NCI-H1092 treated with DMSO at 0.1 percent for 48 hours (cell line): ENCODE measurements at places on chromosomes 1 and 21.

DNA sequence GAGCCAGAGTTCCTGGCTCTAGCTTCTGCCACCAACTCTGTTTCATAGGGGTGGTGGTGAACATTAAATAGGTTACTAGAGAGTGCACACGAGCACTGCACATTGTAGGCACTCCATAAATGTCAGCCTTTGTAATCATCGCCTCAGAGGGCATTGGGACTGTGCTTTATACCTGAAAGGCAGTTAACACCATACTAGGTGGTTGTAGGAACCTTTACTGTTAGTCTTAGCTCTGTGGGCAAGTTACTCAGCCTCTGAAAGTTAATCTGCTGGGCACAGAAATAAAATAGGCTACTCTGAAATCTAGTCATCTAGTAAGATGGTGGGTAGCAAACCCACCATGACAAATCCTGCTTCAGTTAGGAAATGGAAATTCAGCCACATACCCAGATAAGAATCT lies 37.6 kb downstream of the ARID1A start:
- no peak for DNase-seq

- no peak for DNase-seq
Measured at GRCh38 chr1:228120351-228120750, 11.3 kb upstream of the MRPL55 start.

- no peak for DNase-seq
Measured at GRCh38 chr21:32388306-32388705, 4.5 kb downstream of the URB1 start.

DNA sequence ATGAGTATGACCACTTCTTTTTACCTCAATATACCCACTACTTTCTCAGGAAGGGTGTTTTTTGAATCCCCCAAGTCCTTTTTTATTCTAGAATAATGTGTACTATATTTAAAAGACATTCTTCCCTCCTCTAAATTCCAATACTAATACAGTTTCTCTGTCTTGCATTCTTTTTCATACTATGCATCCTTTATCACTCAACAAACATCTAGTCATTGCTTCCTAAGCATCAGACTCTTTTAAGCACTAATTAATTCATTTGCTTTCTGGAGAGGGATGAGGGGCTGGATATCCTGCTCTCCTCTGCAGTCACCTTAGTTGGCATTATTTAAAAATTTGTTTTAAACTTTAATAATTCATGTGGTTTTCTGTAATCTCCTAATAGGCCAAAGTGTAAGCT lies 838.8 kb downstream of the KCNT2 start:
- DNase-seq: no peak

DNA sequence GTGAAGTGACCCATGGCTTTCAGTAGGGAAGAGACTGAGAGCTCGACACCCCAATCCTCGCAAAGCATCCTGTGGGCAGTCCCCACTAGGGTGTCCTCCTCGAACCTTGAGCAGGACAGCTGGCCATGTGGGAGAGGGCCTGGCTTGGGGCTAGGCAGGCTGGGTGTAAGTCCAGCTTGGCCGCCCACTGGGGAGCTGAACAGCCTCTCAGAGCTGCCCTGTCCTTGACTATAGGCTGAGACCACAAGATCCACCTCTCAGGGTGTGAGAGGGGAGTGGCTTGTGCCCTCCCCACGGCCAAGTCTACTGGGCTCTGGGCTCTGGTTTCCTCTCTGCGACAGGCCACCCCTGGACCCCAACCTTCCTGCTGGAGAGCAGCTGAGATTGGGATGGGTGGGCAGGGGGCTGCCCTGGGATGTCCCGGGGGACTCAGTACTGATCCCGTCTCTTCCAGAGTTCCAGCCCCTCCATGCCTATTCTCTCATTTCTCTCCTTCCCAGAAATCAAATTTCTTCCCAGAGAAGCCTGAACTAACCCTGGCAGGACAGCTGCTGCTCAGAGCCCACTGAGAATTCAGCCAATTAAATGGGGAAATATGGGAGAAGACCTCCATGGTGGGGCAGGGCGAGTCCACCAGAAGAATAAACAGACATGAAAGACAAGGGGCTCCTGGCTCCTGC lies 282.9 kb downstream of the PTPRU start:
- DNase-seq: no peak

DNA sequence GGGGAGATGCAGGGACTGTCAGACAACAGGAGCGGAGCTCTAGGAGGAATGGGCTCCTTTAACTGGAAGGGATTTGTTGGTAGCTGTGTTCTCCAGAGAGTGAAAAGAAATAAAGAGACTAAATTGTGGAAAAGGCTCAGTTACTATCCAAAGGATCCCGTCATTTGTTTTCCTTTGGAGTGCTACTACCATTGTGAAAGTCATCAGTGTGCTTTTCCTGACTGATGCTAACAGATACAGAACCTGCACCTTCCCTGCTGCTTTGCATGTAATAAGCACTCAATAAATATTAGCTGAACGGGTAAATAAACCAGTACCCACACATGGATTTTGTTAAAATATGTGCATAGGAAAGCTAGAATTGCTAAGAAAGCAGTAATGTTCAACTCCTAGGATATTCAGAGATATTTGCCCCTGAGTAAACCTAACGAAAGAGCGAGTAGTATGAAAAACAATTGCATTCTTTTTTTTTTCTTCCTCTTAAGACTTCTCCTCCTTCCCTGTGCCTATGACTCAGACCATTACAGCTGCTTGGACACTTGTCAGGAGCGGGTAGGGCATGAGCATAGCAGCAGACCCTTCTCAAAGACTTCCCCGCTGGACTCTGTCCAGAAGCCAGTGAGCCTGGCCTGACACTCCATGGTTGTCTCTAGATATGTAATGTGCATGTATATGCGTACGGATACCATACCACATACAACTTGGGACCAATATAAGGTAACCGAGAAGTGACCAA lies 41.7 kb downstream of the PTGFRN start:
- no peak for DNase-seq

DNA sequence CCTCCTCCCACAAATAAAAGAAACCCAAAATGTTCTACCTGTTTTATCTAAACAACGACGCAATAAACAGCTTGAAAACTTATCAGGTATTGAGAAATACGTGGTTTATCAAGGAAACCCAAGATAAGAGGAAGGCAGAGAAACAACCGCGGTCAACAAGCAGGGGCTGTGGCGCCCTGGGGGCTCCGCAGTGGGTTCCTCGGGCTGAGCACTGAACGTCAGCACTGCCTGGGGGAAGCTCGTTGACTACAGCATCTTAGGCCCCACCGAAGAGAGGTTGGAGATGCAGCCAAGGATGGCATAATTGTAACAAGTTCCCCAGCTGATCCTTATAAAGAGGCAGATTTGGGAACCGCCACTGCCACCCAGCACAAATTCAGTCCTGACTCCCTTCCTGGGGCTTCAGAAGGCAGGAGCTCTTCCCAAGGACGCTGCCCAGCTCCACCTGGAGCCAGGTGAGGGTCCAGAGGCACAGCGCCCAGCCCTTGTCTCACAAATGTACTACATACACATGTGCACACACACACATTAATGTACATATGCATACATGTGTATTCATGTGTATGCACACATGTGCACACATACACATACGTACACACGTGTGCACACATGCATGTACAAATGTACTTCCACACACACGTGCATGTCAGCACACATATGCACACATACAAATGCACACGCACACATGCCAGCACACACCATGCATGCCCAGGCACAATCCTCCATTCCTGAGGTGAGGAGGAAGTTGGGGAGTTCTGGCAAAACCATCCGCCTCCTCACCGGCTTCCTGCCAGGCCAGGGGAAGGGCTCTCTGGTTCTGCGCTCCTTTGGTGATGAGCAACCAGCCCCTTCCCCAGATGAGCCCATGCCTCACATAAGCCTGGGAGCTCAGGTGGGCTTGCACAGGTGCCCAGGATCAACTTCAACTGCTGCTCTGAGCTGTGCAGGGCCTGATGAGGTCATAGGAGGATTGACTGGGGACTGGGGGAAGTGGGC lies 251.1 kb downstream of the NPHP4 start:
- no peak for DNase-seq

DNA sequence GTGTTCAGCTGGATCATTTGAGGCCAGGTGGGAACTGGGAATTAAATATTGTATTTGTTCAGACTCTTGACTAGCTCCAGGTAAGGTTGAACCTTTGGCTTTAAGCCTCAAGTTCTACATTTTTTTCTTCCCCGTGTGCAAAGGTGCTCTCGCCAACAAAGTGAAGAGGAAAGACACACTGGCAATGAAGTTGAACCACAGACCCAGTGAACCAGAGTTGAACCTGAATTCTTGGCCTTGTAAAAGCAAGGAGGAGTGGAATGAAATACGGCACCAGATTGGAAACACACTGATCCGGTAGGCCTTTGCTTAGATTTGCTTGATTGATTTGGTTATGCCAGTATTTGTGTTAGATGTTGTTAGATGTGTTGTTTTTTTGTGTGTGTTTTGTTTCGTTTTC lies 25.5 kb upstream of the RCC1 start:
- no peak for DNase-seq

- DNase-seq: no peak
Measured at GRCh38 chr1:111242805-111243523, 15.5 kb downstream of the CHI3L2 start.

DNA sequence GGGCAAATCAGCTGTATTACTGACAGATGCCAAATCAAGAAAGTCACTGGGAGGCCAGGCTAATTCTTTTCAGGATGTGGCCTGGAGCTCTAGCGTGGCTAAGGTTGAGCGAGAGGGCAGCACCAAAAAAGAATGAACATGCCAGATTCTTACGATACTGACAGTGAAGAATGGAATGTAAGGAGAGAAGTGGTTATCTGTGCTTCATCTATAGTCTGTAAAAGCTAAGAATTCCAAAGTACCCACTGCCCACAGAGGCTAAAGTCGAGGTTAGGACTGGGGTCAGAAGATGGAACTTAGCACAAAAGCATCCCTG lies 32.7 kb downstream of the TFAP2E start:
- DNase-seq: no peak

DNA sequence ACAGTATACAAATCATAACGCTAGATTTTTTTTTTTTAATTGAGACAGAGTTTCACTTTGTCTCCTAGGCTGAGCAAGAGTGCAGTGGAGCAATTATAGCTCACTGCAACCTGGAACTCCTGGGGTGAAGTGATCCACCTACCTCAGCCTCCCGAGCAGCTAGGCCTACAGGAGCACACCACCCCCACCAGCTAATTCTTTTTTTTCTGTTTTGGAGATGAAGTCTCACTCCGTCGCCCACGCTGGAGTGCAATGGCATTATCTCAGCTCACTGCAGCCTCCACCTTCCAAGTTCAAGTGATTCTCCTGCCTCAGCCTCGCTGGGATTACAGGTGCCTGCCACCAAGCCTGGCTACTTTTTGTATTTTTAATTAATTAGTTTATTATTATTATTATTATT lies 21.3 kb downstream of the NPR1 start:
- DNase-seq: no peak

DNA sequence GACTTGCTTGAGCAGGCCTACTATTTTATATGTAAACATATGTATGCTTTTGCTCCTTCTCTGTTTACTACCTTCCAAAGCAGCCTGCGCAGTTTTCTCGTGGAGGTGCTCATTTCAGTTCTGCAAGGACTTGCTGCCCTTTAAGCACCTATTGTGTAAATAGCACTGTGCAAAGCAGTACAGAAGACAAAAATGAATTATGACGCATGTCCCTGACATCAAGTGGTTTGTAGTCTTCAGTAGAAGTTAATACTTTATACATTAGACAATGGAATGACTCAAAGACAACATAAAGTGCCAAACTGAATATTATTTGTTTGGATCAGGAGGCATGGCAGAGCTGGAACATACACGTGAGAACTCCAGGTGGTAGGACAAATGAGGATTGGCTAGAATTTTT lies 611.7 kb downstream of the LMO4 start:
- no peak for DNase-seq

GRCh38 chr1:117686907-117687306 lies 81.1 kb downstream of the TENT5C start:
- no peak for DNase-seq

DNA sequence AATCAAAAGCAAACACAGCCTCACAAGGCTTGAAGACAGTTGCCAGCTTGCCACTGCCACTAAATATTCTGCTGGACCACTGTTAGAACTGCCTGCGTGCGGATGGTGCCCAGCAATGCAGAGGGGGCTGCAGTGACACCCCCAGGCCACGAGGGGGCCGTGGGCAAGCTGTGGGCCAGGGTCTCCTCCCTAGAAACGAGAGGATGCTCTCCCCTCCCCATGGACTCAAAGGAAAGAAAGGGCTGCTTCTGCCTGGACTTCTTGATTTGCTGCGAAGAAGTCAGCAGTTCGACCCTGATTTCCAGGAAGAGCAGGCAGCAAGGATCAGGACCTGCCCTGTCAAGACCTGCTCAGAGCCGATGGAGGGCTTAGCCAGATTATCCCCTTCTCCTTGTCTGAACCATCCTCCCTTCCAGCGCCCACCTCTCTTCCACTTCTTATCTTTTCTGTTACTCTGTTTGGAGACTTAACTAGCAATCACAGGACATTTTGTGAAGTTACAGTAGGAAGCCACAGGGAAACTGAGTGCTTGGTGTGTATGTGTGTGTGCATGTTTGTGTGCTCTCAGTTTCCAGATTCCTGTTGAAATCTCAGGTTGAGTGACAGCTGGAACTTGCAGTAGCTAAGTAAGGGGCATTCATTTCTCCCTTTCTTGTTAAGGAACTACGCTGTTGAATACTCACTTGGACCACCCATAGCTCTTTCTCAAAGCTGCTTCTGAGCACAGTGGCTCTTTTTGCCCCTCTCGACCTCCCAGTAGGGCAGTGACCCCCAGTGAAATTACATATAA lies 2.7 kb downstream of the MAN1C1 start:
- peak; percentile 82 for DNase-seq

DNA sequence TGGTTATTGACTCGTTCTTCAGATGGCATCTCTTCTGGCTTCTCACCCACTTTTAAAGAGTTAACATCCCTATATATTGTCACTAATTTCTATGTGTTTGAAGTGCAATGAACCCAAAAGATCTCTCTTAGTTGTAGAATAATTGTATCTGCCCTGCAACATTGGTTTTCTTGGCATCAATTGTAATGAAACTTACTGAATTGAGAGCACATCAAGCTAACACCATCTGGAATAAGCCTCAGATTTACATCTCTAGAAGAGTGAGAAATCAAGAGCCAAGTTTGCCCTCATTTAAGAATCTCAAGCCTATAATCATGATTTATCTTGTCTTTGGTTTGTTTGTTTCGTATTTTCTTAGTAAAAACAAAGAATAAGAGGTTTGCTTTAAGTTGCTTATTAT lies 372.6 kb upstream of the LRRC7 start:
- no peak for DNase-seq

- DNase-seq: no peak
Measured at GRCh38 chr1:65059930-65060538, 88.0 kb upstream of the AK4 start.

DNA sequence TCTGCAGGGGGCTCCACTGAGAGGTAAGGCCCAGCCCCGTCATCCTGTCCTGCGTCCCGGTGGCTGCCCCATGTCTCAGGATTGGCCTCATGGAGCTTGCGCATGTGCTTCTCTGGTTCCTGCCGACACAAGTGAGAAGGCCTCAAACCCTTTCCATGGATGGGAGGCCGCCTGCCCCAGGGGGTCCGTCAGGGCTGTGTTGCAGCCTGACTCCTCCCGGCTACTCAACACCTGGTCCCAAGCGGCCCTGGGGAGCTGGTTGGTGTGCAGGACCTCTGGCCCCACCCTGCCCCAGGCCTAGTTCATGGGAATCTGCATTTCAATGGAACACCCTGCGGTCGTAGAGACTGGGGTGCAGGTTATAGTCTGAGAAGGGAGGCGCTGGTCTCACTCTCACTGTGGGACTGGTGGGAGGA lies 21.1 kb upstream of the PDE9A start:
- DNase-seq: no peak
